AG10803 (cell line): ENCODE measurements at places on chromosomes 7 and 10.

DNA sequence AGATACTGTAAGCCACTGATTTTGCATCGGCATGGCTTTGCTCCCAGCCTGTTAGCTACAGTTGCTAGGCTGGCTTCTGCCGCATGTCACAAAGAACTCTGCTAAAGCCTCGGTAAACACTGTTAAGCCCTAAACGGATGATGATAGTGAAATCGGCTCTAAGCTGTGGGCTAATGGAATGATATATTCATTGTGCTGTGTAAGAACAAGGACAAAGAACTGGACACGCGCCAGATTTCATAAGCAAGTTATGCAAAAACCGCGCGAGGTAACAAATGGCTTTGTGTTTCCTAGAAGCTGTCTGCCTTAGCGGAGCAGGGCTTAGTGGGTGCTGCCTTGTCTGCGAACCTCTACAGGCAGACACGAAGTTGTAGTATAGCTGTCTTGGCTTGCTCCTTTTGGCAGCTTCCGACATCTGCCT, 331.3 kb upstream of the COBL start:
- DNase-seq: no peak

- no peak for DNase-seq
Measured at GRCh38 chr10:129056734-129057689, 410.0 kb upstream of the MGMT start.

GRCh38 chr10:103618575-103619423, 125.3 kb downstream of the NEURL1 start:
- peak; percentile 82 for DNase-seq

DNA sequence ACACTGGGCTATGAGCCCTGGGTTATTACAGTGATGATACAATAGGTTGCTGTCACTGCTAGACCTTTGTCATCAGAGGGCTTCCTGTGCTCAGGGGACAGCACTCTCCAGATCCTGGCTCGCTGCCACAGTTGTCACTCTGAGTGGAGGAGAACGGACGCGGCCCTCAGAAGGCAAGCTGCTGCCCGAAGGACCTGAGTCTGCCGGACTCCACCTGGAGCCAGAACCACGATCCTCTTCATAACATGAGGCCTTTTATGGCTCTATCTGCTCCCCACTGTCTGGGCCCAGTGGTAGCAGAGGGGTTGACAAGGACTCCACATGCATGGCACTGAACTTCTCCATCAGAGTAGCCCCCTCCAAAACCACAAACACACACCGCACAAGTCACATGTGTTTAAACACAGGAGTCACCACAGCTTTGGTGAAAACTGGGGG, 94.7 kb upstream of the EFCAB10 start:
- DNase-seq: no peak

DNA sequence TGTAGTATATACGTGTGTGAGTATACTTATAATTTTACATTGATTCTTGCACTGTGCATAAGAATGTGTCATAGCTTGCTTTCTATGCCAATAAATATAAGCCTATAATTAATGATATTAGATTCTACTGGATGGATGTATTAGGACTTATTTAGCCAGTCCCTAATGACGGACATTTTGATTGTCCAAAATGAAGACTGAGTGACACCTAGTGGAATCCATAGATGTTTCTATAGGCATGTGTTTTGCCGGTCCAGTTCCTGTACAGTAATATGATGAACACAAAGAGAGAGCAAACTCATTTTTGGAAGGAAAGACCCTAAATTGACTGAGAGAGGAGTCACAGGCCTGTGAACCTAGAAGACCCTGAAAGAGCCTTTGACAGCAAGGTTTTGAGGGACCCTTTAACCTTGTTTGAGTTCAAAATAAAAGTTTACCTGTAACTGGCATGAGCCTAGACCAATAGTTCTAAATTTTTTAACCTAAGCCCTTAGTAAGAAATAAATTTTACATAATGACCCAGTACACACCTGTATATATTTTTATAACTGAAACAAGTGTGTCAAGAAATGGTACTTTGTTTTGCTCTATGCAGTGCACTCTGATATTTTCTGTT, 42.4 kb upstream of the AGBL3 start:
- DNase-seq: no peak

DNA sequence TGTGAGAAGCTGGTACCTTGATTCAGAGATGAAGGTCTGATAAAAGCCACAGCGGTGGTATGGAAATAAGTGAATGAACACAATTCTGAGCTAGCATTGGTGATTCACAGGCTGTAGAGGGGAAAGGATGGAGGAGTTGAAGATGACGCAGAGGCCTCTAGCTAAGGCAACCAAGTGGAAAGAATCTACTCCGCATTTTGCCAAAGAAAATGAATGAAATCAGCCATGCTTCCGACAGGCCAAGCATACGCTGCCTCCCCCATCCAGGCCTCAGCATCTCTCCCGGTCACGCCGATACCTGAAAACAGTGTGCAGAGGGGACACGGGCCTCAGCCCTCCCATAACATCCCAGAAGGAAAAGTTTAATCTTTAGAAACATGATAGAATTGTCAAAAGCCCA, 124.3 kb upstream of the UNC5B start:
- DNase-seq: no peak

DNA sequence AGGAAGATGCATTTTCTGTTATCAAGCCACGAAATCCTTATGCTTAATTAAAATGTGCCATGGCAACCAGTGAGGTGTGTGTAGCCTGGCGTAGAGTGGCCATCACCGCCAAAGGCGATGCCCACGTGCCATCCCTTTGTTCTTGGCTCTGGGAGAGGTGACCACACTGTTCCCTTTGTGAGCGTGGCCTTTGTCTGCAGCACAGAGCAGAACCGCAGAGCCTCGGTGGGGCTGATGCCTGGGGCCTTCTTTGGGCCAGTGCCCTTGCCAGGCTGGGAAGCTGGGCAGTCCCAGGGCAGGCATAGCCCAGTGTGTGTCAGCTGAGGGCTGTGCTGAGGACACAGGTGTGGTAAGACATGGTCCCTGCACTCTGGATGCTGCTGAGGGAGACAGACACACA, 48.3 kb downstream of the BUB3 start:
- DNase-seq: no peak

DNA sequence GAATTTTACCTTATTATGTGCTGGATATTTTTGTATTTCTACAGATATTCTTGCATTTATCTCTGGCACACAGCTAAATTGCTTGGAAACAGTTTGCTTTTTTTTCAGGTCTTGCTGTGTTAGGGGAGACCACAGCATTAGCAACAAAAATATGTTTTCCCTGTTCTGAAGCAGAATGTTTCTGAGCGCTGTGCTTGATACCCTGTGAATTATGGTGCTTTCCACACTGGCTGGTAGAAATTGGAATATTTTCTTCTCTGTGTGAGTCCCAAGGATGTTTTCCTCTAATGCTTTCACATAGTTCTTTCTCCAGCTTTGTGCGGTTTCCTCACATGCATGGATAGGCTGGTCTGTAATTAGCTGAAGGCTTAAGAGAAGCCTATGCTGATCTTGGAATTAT, 651.6 kb upstream of the IGFBP3 start:
- no peak for DNase-seq

- DNase-seq: peak; percentile 72
Measured at GRCh38 chr10:80472234-80473095, 18.4 kb downstream of the TSPAN14 start.

- DNase-seq: no peak
Measured at GRCh38 chr10:28685717-28686116, 8.4 kb downstream of the BAMBI start.

- no peak for DNase-seq
Measured at GRCh38 chr10:29277296-29277695, 11.6 kb upstream of the LYZL1 start.

DNA sequence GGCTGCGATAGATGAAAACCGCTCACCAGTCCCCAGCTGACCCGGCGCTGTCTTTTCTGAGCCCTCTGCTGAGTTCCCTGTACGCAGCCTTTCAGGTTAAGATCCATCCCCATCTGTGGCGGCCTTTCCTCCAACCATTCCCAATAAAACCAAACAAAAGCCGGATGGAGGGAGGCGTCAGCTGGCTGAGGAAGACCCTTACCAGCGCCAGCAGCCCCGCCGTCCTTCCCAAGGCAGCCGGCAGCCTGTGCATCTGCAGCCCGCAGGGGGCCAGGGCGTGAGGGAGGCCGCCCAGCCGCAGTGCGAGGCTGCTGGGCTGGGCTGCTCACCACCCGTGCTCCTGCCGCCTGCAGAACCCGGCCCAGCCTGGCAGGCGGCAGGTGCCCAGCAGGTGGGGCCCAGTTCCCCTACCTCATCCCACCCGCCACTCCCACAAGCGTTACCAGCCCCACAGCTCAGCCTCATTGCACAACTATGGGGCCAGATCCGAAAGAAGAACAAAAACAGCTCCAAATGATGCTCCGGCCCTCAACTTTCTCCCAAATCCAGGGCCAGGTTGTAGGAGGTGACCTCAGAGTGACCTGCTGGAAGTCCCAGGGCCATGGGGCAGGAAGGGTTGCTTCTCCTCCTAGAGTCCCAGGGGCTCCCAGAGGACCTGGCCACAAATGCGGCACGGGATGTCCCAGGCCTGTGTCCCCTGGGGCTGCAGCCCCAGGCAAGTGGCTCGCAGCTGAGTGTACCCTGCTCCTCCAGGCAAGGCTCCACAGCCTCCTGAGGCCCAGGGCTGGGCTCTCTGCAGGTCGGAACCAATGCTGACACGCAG, 23.8 kb downstream of the PAPOLB start:
- DNase-seq: no peak

GRCh38 chr10:75146780-75147179, 35.3 kb downstream of the SAMD8 start:
- DNase-seq: no peak

- no peak for DNase-seq
Measured at GRCh38 chr10:127690176-127690835, 46.7 kb upstream of the FOXI2 start.

GRCh38 chr10:132516771-132517725, 20.5 kb upstream of the INPP5A start:
- DNase-seq: peak; percentile 97

DNA sequence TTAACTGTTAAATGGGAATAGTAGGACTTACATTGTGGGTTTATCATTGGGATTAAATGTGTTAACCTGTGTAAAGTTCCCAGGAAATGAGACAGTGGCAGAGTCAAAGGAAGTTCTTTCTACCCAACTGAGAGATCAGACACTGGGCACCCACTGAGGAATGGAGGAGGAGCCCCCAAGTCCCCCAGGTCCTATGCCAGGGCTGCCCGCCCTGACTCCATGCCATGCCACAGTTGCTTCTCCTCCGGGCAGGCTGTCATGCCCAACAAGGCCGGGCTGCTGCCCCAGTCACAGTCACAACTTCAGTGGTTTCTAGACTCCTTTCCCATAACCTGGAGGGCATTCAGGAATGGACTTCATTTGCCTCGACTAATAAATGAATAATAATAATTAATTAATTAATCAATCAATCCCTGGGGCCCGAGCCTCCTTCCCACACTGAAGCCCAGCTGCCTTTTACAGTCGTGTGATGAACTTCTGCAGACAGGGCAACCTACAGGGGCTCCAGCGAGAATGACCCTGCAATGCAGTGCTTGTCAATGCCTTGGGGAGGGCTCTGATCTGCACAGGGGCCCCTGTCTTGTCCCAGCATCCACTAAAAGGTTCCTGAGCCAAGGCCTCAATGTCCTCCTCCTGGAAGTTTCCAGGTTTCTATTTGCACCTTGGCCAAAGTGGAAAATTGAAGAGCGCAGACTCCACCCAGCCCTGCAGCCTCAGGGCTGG, 32.4 kb downstream of the DRGX start:
- no peak for DNase-seq

DNA sequence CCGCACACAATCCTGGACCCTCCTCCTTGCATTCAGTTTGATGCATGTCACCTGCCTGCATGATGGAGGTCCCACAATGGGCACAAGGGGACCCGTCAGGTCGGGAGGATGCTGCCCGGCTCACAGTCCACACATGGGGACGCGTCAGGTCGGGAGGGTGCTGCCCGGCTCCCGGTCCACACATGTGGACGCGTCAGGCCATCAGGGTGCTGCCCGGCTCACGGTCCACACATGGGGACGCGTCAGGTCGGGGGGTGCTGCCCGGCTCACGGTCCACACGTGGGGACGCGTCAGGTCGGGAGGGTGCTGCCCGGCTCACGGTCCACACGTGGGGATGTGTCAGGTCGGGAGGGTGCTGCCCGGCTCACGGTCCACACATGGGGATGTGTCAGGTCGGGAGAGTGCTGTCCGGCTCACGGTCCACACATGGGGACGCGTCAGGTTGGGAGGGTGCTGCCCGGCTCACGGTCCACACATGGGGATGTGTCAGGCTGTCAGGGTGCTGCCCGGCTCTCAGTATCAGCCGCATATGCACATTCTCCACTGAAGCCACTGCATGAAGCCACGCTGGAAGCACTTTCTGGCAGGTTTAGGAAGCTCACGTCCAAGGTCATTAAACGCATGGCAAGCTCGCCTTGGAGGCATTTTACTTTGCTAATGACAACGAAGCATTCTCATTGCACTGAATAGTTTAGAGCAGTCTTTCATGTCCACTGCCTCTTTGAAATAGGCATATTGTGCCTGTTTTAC, 50.3 kb downstream of the DIP2C start:
- no peak for DNase-seq

DNA sequence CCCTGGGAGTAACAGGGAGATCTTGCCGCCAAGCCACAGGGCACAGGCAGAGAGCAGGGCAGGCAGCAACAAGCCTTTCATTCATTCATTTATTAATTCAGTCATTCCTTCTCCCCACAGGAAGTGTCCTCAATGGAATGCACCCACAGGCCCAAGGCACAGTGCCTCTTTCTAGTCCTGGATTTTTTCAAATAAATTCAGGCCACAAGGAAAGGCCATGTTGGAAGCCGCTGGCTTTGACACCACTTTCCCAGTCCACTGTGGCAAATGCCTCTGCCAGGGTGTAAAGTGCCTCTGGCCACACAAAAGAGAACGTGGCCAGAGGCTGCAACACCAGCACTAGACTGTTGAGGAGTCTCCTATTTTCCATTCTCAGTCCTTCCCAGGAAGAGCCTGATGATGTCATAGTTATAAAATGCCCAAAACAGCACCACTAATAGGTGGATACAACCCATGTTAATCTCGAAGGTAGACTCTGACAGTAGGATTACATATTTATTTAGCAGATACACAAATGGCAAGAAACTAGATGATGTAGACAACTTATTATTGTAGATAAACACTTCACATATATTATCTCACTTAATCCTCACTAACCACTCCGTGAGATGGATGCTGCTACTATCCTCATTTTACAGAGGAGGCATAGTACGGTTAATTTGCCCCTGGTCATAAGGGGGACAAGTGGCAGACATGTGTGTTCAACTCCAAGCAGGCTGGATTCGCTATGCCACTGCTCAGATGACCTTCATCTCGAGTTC, 5.5 kb downstream of the JAZF1 start:
- DNase-seq: no peak

DNA sequence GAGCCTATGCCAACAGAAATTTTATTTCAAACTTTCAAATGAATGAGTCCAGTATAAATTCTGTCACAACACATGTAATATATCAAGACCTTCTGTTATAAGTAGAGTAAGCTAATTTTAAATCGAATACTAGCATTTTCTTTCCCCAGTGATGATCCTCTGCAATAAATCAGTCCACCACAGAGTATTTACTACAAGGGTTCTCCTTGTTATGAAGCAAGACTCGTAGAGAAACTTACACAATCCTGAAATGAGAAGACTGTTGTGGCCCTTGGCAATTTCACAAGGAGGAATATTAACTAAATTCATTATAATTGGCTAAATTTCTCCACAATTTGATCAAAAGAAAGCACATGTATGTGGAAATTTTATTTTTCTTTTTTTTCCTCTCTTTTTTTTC, 312.4 kb upstream of the DGKB start:
- DNase-seq: peak; percentile 52
